Occipital lobe (tissue), 3 donors: ENCODE measurements at places on chromosomes 16 and 17. TPM values are rescaled to one million over a fixed set of nuclear protein-coding genes. Genes with fewer than 3 reads are reported as not detected.

The ACSM2B gene
- total RNA-seq, result not detected

The DNAH3 gene
- total RNA-seq, result 0.31 TPM

The RAB11FIP4 gene
- total RNA-seq, result 54.4 TPM

The PRR29 gene
- 0.78 TPM for total RNA-seq

The KRTAP9-9 gene
- not detected for total RNA-seq

The GP1BA gene
- not detected for total RNA-seq

The QPRT gene
- 4.4 TPM for total RNA-seq

The MPG gene
- total RNA-seq, result 50.7 TPM

The TMED6 gene
- total RNA-seq, result not detected

The CHST5 gene
- total RNA-seq, result 0.16 TPM

The ATP2C2 gene
- 7.0 TPM for total RNA-seq

The PPP1R1B gene
- total RNA-seq, result 8.1 TPM

The GPR142 gene
- total RNA-seq, result not detected

The GRAPL gene
- not detected for total RNA-seq

The YBX2 gene
- 2.7 TPM for total RNA-seq

The OR1A1 gene
- total RNA-seq, result not detected

The ZFPM1 gene
- total RNA-seq, result 1.2 TPM

The SLX1A gene
- 13.9 TPM for total RNA-seq
